ENCODE measurements at places on chromosomes 16 and 17.

DNA sequence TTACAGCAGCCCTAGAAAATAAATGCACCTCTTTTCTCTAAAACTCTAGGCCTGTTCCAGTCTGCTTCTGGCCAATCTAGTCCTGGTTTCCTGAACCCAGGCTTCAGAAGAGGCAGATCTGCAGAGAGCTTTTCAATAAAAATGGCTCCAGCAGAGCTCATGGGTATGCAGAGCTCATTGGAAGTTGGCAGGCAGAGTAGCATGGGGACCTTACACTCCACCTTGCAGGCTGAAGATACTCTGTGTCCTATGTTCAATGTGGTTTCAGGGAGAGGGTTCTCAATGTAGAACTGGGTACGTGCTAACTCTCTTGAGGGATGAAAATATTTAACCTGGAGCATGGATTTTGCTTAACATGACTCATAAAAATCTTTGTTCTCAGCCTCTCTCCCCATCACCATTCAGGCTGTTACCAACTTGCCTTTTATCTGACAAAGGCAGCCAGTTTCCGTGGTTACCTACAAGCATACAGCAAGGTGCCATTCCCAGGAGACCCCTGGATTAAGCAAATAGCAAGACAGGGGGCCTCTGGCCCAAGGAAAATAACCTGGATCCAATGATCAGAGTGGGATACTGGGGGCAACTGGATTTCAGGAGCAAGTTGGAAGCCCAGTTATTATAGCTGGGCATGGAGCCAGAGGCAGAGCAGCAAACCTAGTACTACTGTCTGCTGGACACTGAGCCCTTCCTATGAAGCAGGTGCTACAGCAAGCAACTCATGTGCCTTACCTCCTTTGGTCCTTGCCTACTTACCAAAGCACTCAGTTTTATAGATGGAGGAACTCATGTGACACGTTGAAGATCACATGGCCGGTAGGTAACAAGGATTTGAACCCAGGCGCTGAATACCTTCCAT lies 98.2 kb upstream of the DHX40 start:
- DNase-seq, result no peak

- no peak for DNase-seq
These were observed 36.0 kb upstream of the SLC39A11 start for GRCh38 chr17:73128496-73128895.

DNA sequence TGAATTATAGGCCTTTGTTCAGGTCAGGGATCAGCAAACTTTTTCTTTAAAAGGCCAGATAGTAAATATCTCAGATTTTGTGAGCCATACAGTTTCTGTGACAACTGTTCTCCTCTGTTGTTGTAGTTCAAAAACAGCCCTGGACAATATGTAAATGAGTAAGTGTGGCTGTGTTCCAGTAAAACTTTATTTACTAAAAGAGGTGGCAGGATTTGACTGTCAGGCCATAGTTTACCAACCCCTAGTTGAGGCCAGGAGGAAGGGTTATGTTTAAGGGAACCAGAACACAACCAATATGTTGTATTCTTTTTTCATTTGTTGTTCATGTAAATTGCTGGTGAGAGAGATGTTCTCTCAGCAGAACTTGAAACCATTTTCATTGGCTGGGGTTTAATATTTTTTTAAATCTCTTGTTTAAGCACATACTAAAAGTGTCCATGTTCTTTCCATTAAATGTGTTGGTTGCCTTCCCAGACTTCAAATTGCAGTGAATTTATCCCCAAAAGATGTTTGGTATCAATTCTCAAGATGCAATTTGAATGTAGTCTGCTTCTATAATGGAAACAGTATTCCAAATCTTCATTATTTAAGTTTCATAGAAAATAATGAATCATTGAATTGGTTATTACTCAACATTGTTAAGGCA lies 260.3 kb downstream of the FTO start:
- no peak for DNase-seq

GRCh38 chr17:83002118-83002805 lies 77.1 kb upstream of the METRNL start:
- DNase-seq, result no peak

DNA sequence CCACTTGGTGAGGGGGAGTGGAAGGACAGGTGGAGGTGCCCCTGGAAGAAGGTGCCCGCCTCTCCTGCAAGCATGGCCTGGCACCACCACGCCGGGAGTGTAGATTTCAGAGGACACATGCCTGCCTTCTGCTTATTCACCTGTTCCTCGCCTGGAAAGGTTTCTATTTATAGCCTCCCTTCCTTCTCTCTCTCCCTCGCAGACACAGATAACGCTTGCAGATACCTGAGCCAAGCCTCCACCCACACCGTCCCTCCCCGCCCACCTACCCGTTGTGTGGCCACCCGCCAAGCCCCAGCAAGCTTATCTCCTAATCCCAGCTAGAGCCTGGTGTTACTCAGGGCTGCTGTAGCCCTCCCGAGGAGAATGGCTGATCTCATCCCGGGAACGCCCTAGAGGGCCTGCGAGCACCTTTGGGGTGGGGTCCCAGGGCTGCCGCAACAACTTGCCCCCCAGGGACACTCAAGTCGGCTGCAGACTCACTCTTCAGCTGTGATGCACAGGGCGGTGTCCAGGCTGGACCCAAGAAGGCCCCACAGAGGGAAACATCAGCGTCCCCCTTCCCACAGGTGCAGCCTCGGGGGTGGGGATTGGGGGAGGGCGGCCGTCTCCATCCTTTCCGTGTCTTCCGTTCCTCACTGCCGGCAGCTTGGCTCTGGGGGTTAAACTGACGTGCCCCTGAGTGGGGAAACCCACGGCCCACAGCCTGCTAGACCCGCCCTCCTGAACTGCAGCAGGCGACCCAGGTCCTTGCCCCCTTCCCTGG lies 1.9 kb upstream of the SNAI3 start:
- no peak for DNase-seq

DNA sequence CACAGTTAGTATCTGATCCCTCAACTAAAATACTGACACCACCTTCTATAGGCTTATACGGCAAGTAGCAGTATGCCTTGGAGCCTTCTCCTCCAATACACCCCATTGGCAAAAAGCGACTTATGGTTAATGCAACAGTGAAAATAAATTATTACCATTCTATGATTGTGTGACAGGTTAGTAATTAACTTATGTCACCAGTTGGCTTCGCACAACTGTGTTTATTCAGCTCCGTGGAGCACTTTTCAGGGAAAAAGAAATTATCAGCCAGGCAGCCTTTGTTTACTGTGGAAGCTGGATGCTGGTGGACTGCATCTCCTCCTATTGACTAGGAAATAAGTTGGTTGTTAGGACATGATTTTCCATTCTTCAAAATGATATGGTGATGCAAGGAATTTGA lies 833.8 kb upstream of the RBFOX1 start:
- DNase-seq, result no peak

DNA sequence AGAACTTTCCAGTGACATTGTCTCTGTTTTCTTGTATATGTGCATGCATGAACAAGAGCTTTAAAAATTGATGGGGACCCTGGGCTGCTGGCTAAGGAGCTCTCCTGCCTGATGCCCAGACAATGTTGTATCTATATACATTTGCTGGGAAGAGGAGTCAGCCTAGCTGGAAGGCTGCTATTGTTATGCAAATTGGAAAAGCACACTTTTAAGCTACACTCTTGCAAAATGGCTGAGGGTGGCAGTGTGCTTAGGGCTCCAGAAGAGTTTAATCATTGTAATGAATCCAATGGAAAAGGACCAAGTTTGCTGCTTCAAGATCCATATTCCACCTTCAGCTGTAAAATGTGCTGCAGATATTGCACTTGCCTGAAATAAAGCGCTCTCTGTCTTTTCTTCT lies 171.8 kb downstream of the PRKCA start:
- no peak for DNase-seq

DNA sequence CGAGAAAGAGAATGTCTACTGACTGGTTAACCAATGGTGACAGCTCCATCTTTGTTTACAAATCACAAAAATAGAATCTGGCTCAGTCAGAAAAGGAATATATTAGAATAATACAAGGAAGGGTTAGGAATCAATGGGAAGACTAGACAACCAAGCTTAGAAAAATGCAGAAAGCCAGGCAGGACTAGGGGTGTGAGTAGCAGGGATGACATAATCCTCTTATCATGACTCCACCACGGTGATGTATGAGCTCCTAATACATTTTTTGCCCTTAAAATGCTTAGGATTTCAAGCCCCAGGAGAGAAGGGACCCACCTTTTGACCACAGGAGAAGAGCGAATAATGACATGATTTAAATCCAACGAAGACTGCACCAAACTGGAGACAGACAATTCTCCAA lies 252.3 kb downstream of the CHD9NB start:
- DNase-seq, result no peak

DNA sequence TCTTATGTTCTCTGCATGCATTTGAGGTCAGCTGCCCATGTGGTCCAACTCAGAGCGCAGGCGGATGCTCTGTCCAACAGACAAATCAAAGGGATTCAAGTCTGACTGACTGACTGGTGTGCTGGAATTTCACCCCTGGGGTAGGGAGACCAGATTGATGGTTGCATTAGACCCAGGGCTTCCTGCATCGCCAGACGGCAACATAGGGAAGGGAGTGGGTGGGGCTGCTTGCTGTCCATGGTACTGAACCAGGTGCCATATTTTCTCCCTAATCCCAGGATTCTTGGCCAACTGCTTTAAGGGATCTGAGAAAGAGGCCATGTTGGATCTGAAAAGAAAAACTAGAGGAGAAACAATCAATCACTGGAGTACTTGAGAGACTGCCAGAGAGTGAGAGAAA lies 332.0 kb downstream of the XYLT1 start:
- no peak for DNase-seq

- no peak for DNase-seq
These were observed 18.9 kb downstream of the PLCD3 start for GRCh38 chr17:45113424-45113754.

DNA sequence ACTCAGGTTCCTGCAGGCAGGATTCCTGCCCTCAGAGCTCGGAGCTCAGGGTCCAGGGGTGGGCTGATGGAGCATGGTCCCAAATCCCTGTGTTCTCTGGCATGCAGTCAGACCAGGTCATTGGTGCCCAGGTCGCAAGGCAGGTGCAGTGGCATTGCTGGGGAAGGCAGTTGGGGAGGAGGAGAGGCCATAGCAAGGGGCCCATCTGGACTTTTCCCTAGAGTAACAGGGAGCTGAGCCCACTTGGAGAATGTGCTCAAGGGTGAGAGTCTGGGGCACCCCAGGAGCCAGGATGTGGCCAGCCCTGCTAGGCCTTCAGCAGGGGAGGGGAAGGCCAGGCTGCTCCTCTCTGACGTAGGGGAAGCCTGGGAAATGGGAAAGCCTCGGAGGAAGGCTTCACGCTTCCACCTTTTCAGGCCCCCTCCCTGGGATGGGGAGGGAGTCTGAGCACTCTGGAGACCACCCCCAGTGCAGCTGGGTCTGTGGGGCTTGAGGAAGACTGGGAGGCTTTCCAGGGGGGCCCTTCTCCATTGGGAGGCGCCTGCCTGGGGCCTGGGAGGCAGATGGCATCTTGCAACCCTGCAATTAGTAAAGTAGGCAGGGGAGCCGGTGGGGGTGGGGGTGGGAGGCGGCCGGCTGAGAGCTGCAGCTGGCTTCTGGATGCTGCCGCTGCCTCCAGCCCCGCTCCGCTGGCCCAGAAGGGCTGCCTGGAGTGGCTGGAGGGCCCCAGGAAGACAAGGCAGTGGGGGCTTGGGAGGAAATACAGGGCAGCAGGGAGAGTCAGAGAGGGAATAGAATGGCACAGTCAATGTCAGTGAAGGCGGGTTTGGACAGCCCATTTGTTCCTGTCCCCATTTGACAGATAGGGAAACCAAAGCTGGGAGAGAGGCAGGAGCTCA lies 21.1 kb upstream of the DOK4 start:
- DNase-seq, result no peak

DNA sequence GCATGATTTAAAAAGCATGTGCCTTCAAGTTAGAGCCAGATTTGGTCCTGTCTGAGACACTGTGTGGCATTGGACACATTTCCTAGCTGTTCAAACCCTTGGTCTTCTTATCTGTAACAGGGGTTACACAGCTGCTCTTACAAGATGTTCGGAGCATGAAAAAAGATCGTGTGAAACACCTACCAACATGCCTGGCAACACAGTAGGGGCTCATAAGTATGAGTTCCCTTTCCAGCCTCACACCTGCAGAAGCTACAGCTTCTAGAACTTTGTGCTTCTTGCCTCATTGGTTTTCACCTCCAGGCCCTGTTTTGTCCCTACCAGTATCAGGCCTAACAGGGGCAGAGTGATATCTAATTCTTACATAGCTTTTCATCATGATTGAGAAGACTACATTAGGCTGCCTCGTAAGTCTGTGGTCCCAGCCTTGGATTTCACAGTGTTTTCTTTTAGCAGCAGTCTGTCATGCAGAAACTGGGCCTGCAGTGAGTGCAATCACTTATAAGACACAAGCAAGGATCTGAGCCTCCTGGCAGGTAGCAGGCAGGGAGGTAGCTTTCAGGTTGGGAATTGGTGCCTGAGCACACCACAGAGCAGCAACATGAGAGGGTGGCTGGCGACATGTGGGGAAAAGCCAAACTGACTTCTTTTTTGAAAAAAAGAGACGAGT lies 78.8 kb downstream of the CCDC182 start:
- DNase-seq, result no peak

GRCh38 chr17:20086416-20087076 lies 77.4 kb downstream of the SPECC1 start:
- DNase-seq, result no peak

DNA sequence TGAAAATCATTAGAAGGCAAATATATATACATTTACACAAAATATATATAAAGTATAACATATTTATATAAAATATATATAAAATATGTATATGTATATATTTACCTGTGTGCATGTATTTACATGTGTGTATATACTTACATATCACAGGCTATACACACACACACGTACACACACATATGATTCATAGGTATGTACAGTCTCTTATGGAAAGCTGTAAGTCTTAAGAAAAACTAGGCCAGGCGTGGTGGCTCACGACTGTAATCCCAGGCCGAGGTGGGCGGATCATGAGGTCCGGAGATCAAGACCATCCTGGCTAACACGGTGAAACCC lies 14.7 kb downstream of the TOM1L2 start:
- no peak for DNase-seq

- no peak for DNase-seq
These were observed 11.3 kb upstream of the STH start for GRCh38 chr17:45987706-45988105.

- DNase-seq, result no peak
These were observed 19.7 kb downstream of the IGF2BP1 start for GRCh38 chr17:49016775-49017463.

DNA sequence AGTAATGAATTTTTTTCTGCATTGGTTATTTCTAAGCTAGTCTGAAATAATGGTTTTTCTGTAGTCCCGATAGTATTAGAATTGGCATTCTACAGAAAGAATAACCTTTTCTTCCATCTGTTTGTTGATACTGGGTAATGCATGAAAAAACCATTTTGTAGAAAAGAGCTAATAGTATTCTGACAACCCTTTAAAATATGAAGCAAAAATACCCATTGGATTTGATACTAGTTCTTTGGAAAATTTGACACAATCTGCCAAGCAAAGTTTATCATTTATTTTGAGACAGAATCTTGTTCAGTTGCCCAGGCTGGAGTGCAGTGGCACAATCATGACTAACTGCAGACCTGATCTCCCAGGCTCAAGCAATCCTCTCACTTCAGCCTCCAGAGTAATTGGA lies 366.8 kb upstream of the MON1B start:
- DNase-seq, result no peak

- DNase-seq, result no peak
These were observed 14.6 kb upstream of the ETV4 start for GRCh38 chr17:43560461-43561427.
